ENCODE measurements at places on chromosomes 6 and 20.
A peak's percentile ranks its signal among the peaks of the same experiment; 100 is the strongest.

DNA sequence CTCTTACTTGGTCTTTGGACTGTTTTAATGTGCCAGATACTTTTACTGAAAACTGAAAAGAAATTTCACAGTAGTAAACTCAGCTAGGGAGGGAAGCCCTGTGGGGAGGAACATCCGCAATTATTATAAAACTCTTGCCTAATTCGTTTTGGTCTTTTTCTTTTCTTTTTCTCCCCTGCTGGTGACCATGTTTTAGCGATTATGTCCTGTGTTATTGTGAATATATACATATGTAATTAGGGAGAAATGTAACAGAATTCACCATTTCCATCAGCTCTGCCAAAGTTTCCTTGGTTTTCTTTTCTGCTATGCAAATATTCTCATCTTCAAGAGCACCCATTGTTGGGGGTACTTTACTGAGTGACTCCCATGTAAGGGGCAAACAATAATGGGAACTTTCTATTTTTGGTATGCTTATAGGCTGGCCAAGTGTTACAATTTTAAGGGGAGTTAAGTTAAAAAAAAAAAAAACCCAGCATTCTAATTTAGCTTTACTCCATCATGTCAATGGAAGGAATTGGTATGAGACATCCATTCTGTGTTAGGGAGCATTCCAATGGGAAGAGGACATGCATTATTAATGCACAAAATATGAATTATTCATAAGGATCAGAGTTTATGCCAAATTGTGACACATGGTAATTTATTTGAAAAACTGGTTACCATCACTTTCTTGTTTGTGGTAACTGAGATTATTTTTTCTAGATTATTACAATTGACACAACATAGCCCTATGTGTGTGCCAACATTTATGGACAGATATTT, 2.0 kb downstream of the DOK5 start:
- DNase-seq = no peak

GRCh38 chr20:57562541-57563465, 1.9 kb downstream of the PCK1 start:
- DNase-seq = no peak

- peak; percentile 84 for DNase-seq
Observed at GRCh38 chr6:109793792-109794191, 102.7 kb downstream of the FIG4 start.

DNA sequence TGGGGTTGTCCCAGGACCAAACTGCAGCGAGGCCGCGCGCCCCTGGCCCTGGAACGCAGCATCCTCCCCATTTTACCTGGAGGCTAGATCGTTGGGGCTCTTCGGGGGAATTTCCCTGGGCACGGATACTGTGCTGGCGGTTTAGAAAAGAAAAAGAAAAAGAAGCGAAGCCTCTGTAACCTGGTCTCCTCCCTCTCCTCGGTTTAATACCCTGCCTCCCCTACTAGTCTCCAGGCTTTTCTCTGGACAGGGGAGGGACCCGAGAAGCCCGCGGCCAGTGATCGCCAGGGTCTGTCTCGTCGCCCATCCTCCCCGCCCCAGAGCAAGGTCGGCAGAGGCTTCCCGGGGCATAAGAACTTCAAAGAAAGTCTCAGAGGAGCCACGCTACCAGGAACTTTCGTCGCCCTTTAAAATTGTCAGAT, 6.1 kb upstream of the LAMP5 start:
- DNase-seq = no peak

DNA sequence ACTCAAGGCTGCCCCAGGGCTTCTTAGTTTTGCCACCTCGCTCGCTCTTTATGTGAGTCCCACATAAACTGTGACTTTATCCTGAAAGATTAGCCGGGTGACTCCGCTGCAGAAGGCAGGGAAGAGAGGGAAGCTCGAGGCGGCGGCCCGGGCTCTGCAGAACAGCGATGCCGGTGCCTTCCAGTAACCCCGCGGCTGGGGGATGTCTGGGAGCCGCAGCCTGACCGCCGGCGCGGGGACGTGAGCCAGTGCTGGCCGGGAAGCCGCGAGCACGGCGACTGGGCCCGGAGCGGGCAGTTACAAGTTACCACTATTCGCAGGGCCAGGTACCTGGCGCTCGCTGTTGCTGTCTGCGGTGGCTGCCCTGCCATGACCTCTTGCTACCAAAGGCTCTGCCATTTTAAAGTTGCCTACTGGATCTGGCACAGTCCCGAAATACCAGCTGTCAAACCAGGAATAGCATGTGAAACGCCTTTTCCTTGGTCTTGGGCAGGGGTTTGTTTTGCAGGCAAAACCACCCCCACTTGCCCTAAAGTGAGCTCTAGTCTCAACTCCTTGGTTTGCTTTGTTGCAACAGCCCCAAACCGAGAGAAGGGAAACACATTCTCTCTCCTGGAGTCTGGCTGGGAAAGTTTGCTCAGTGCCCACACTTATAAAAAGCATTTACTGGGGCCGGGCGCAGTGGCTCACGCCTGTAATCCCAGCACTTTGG, 124.0 kb upstream of the SLC2A12 start:
- DNase-seq = peak; percentile 59
